ENCODE measurements at places on chromosomes 3 and 15.

DNA sequence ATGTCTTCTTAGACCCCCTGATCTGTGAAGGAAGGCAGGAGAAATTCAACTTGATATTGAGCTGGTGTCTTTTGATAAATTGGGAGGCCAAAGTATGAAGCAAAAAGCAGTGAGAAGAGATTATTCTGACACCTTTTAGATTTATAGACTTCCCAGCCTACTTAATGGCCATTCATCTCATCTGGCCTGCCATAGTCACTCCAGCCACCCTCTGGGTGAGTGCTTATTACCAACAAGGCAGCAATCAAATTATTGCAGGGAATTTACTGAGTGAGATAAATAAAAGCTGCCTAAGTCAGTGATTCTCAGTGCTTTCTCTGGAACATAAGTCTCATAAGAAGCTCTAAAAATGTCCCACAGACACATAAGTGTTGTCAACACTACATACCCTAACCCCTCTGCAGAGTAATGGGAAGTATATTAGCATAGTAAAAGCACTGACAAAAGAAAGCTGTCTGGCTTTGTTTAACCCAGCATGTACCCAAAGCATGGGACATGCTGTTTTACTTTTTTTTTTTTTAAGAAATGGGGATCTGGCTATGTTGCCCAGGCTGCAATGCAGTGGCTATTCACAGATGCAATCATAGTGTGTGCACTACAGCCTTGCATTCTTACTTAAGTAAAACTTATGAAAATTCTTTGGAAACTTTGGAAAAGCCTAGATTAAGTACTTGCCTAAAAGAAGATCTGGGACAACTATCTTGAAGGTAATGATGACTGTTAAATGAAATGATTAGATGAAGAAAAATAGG, 725.3 kb downstream of the TUSC7 start:
- DNase-seq = no peak

GRCh38 chr3:114834175-114834940, 312.7 kb downstream of the ZBTB20 start:
- no peak for DNase-seq

DNA sequence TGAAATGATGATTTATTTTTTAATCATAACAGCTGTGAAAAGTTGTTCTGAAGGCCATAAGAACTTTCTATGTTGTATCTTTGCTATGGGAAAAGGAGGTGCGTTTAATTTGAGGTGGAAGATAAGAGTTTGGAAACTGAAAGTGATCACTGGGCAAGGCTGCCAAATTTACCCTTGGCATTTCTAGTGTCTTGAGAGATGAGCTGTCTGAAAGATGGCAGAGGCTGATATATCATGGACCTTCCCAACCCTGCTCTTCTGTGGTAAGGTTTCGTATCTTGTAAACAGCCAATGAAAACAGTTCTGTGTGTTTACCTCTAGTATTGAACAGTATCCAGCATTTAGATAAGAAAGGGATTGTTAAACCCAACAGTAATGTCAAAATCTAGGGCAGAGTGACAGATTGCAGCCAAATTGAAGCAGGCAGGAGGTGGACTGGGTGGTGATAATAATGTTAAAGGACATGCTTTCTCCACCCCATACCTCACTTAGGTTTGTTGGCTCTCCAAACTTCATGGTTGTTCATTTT, 15.8 kb upstream of the NFKBIZ start:
- DNase-seq = no peak

DNA sequence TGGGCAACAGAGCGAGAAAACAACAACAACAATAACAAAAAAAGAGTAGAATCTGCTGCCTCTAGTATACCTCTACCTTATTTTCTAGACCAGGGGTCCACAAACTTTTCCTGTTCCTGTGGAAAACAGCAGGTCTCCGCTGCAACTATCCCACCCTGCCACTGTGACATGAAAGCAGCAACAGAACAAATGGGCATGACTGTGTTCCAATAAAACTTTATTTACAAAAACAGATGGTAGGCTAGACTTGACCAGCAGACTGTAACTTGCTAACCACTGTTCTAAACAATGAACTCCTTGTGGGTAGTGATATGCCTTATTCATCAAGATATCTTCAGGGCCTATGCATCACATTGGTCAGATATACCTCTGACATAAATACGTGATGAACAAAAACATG, 25.3 kb downstream of the POLQ start:
- DNase-seq = no peak

DNA sequence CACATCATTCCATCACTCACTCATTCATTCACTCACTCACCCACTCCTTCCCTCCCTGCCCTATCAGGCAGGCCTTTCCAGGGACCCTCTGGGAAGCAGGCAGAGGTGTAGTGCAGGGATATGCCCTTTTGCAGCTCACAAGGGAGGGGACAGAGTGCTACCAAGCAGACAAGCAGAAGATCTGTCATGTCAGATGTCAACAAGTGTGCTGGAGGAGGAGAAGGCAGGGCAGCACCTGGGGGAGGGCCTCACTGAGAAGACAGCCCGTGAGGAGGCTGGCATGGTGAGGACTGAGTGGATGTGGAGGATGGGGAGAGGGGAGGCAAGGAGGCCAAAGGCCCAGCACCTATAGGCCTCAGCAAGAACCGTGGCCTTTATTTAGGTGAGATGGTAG, 15.3 kb downstream of the ABTB1 start:
- DNase-seq = peak; percentile 15

DNA sequence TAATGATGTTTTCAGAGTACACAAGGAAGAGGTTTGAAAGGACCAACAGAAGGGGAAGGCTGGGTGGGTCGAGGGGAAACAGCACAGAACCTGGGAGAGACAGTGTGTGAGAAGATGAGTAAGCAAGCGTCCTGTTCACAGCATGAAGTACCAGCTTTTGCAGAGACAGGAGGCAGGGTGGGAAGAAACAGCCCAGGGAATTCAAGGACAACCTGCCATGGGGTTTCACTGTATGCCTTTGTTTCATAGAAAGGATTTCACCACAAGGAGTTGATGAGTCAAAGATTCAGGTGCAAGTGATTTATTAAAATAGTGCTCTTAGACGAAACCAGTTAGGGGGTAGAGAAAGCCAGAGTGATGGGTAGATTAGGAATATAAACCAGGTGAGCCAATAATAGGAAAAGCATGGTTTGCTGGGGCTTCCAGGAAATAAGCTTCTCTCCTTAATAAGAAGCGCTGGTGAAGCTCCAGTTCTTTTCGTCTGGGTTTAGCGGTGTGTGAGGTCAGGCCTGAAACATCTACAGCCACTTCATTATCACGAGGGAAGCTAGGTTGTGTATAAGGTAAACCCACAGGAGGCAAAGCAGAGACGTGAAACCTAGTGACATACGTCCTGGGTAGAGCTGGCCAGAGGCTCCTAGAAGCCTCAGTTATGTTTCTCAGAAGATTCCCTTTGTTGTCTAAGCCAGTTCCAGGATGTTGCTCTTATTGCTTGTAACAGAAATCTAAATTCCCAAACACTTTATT, 3.9 kb downstream of the HHLA2 start:
- DNase-seq = no peak

DNA sequence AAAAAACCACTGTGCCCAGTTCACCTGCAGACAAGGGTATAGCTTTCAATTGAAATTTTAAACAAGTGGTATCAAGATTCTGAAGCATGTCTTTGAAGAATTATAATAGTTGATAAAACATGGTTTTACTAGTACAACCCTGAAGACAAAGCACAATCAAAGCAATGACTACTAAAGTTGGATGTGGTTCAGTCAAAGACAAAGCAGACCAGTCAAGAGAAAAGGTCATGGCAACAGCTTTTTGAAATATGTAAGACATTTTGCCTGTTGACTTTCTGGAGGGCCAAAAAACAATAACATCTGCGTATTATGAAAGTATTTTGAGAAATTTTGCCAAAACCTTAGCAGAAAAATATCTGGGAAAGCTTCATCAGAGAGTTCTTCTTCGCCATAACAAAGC, 1393.6 kb downstream of the SI start:
- DNase-seq = no peak

DNA sequence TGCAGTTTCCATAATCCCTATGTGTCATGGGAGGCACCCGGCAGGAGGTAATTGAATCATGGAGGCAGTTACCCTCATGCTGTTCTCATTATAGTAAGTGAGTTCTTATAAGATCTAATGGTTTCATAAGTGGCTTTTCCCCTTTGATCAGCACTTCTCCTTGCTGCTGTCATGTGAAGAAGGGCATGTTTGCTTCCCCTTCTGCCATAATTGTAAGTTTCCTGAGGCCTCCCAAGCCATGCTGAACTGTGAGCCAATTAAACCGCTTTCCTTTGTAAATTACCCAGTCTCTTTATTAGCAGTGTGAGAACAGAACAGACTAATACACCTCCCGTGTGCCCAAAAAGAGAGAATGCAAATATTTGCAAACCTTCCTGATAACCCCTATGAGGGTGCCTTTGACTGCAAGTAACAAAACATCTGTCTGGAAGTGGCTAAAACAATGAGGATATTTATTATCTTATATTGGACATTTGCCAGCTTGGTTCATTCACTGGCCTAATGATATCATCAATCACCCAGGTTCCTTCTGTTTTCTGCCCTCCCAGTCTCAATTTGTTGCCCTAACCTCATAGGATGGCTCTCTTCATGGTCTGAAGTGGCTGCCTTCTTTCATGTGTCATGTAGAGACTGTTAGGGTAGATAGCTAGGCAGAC, 68.7 kb downstream of the BHLHE40 start:
- no peak for DNase-seq

DNA sequence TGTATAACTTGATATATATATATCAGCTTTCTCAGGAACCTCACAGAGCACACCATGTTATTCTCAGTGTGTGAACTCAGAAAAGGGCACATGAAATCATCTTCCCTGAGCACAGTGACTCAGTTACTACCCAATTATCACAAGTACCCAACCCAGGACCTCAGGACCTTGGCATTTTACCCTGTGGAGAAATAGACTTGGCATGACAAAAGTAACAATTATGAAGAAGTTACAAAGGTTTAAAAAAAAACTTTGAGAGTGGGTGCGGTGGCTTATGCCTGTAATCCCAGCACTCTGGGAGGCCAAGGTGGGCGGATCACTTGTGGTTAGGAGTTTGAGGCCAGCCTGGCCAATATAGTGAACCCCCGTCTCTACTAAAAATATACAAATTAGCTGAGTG, 52.4 kb downstream of the ONECUT1 start:
- DNase-seq = no peak

GRCh38 chr3:130748981-130749380, 2.4 kb upstream of the PIK3R4 start:
- DNase-seq = no peak

DNA sequence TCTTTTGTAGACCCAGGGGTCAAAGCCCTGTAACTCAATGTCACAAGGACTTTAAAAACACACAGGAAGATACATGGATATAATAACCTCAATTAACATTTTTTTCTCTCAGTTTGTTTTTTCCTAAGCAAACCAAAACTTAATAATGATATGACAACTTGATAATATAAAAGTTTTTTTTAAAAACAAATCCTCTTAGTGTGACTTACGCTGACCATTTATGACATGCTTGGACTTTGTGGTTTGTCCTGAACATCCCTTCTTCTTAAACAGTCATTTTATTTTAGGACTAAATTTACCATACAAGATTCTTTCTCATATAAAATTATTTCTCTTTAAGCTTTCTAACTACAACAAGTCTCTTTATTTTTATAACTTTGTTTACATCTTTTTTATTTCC, 25.4 kb upstream of the FAM3D start:
- no peak for DNase-seq

DNA sequence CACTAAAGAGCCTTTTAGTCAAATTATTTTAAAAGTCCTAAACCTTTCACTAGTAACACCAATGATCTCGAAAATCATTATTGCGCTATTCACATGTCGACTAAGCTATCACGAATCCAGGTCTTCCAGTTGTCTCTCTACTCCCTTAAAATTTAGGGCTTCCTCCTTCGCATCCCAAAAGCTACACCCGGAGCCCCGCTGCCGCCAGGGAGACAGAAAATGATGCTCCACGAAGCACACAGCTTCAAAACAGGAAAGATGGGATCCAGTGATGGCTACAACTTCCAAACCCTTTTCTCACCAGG, 253 bp downstream of the IFT80 start:
- DNase-seq = no peak

DNA sequence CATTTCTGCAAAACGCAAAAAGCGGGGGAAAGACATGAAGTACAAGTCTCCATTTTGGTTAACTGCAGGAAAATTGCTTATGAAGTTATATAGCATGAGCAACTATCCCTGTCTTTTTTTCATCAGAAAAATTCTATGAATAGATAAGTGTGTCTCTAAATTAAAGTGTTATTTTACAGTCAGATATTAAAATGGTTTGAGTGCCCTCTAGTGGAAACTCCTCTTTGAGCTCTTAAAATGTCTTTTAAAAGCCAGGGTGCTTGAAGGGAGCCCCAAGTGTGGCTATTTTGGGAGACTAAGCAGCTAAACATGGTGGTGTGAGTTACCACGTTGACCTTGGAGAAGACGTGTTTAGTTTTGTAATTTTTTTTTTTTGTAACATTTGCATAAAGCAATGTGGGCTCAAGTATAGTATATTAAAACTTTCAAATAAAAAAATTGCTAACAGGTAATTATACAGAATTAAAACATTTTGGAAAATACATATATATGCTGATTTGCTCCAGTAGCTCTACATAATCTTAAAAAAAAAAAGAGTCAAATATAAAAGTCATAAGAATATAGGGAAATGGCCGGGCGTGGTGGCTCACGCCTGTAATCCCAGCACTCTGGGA, 77.2 kb downstream of the PPP2R3A start:
- no peak for DNase-seq

- DNase-seq = no peak
Measured at GRCh38 chr15:70882361-70882760, 9.9 kb downstream of the THAP10 start.

GRCh38 chr3:29384640-29385039, 103.8 kb downstream of the RBMS3 start:
- no peak for DNase-seq

GRCh38 chr3:164194842-164195241, 883.5 kb downstream of the SI start:
- no peak for DNase-seq

DNA sequence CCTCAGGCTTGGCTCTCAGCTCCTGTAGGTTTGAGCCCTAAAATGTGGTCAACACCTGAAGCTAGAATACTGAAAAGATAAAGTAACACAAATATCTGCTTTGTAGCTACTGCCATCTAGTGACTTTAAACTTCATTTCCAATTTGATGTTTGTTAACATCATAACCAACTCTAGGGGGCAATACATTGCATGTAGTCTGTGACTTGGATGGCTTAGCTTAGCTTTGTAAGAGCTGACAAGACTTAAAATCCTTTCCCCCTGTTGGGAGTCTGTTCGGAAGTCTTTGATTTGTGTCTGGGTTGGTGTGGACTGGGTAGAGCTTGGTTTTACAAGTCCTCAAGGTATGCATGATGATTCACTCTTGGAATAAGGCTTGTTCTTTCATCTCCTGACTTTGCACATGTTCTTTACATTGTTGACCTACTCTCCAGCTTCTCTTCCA, 51.7 kb downstream of the SCN11A start:
- DNase-seq = no peak

DNA sequence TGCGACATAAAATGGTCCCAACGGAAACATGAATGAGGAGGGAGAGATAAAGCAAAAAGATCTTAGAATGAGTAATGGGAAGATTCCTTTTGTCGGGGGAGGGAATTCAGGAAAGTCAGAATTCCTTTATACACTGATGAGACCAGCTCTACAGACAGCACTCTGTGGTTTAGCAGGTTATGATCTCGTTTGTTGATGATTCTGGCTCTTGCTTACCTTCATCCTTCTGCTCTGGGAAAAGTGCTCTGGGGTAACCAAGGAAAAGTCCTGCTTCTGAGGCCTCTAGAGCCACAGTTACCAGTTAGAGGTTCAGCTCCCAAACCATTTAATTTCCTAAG, 150.7 kb upstream of the NR2E3 start:
- no peak for DNase-seq
